ENCODE measurements at places on chromosomes 1 and 21. TPM values are rescaled to one million over a fixed set of nuclear protein-coding genes. Genes with fewer than 3 reads are reported as not detected.

GRCh38 chr1:166197141-166197540, 30.3 kb upstream of the FAM78B start:
- H3K4me3 ChIP-seq: no peak overlapping the region
- H3K36me3 ChIP-seq: no peaks in the 10 kb centered on the region
- peaks cover 10% of the 10 kb centered on the region for H3K27me3 ChIP-seq
- no peaks in the 10 kb centered on the region for H3K4me1 ChIP-seq

The PLPPR5 gene
- total RNA-seq: 0.07 TPM

The MATN1 gene
- 1.4 TPM for total RNA-seq

DNA sequence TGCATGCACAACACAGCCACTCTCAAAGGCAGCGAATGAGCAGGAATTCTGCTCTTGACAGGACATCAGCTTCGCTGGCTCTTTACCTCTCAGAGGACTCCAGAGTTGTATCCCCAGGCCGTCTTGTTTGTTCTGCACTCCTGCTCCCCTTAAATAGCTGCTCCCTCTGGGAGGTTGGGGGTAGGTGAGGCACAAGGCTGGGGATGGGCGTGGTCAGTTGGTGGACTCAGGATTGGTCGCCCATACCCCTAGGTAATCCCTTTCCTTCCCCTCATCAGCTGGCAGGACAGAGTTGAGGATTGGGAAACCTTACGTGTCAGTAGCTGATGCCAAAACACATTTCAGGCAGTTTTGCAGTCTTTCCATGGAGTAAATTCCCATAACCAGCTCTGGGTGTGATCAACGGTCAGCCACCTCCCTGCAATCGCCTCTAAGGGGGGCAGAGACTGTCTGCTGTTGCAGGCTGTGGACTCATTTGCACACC, at the start of gene PLA2G2A:
TSS of gene PLA2G2A (minus strand) at position 125 of the 484 bp plus-strand sequence. CDS start 845 bp downstream, outside the sequence.
- H3K36me3 ChIP-seq: no peaks in the 10 kb centered on the region
- peaks cover 22% of the 10 kb centered on the region for H3K27me3 ChIP-seq
- H3K27ac ChIP-seq: no peak within 1 kb of the TSS
- H3K4me1 ChIP-seq: no peaks in the 10 kb centered on the region
- no peak within 1 kb of the TSS for H3K4me3 ChIP-seq

The EXTL1 gene
- total RNA-seq: not detected

DNA sequence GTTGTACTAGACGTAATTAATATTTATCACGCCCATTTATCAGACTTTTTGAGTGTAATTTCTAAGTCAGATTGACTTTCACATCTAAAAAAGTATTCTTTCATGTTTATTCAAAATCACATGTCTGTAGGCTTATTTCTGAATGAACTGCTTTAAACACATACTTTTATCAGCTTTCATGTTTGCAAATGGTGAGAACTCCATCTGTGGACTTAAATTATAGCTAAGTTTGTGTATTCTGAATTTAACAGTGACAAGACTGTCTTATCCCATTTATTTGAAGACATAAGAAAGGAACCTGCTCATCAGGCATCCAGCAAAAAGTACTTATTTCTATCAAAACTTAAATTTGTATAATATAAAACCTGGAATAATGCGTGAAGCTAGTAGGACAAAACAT, 69.3 kb downstream of the DENND1B start:
- peaks cover 7% of the 10 kb centered on the region for H3K36me3 ChIP-seq
- H3K27me3 ChIP-seq: no peaks in the 10 kb centered on the region
- H3K27ac ChIP-seq: no peak overlapping the region
- no peak overlapping the region for H3K4me3 ChIP-seq
- H3K4me1 ChIP-seq: peaks cover 6% of the 10 kb centered on the region
- no peak for DNase-seq

DNA sequence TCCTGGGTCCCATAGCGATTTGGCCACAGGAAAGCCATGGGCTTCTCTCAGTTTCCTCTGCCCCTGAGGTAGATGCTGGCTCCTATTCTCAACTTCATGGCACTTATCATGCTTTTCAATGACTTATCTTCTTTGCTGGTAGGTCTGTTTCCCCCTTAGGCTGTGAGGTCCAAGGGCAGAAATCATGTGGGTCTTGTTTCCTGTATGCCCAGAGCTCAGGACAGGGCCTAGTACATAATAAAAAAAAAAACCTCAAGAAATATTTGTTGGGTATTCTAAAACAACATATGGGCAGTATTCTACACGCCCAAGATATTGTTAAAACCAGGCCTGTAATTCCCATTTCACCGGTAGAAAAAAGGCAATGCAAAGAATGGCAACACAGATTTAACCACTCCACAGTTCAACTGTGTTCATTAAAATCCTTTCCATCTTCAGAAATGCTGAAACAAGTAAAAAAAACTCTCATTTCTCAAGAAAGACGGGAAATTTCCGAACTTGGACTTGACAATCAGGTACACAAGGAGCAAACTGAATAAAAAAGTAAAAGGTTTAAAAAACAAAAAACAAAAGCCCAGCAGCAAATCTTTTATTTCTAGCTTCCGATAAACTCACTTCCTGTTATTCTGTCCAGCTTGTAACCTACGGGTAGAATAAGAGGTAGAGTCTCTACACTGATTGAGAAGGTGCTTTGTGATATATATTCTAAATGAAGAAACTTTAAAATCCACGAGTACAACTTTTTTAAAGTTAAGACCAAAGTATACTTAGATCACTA, 6.3 kb upstream of the TDRD10 start:
- DNase-seq: no peak
- H3K4me1 ChIP-seq: peaks cover 42% of the 10 kb centered on the region
- peaks cover 21% of the 10 kb centered on the region for H3K27me3 ChIP-seq
- no peak overlapping the region for H3K27ac ChIP-seq

DNA sequence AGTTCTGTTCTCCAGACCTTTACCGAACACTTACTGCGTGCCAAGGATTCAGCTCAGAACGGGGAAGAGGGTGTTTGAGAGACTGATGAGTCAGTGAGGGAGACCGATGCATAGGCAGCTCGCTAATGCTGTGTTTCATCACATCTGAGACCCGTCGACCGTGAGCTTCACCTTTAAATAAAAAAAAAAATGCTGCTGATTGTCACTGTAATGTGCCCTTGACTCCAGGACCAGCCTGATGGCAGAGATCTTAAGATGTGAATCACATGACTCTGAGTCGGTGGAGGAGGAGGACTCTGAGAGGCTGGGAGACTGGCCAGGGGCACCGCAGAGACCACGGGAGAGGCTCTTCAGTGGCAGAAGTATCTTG, 28.8 kb downstream of the SPSB1 start:
- DNase-seq: no peak
- H3K4me3 ChIP-seq: no peak overlapping the region
- no peaks in the 10 kb centered on the region for H3K36me3 ChIP-seq
- peaks cover 16% of the 10 kb centered on the region for H3K4me1 ChIP-seq

GRCh38 chr1:108077991-108078390, 113.0 kb upstream of the VAV3 start:
- H3K36me3 ChIP-seq: no peaks in the 10 kb centered on the region
- peak overlapping the region; percentile 91 for H3K27ac ChIP-seq
- peak; percentile 6 for DNase-seq
